ENCODE measurements at places on chromosomes 6 and 20. TPM values are rescaled to one million over a fixed set of nuclear protein-coding genes. Genes with fewer than 3 reads are reported as not detected.

DNA sequence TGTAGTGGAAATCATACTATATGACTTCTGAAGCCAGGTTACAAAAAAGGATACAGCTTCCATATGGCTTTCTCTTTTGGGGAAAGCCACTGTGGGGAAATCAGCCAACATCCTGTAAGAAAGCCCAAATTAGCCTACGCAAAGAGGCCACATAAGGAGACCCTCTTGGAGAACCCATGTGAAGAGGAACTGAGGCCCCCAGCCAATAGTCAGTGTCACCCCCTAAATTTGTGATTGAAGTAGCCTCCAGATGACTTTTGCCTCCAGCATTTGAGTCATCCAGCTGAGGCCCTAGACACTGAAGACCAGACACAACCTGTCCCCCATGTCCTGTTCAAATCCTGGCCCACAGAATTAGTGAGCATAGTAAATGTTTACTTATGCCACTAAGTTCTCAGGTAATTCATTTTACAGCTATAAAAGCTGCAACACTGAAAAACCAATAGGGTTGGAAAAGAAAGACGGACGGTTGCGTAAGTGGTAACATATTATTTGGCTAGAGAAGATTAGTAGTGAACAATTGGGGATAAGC lies 60.4 kb downstream of the HMGCLL1 start:
- no peak for DNase-seq

DNA sequence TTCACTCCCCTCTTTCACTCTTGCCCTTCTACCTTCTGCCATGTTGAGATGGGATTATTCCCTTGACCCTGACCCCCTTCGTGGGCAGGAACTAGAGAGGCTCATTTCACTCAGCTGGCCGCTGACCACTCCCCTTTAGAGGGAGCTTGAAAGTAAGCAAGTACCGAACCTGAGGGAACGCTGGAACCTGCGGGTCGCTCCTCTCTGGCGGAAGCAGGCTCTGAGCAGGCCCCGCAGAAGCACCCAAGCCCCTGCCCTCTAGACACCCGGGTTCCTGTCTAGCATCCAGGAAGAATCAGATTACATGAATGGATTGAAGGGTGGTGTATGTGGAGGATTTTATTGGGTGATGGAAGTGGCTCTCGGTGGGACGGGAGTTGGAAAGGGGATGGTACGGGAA lies 11.9 kb upstream of the MYCT1 start:
- no peak for DNase-seq

Gene FGD2
- total RNA-seq, result 1.2 TPM

DNA sequence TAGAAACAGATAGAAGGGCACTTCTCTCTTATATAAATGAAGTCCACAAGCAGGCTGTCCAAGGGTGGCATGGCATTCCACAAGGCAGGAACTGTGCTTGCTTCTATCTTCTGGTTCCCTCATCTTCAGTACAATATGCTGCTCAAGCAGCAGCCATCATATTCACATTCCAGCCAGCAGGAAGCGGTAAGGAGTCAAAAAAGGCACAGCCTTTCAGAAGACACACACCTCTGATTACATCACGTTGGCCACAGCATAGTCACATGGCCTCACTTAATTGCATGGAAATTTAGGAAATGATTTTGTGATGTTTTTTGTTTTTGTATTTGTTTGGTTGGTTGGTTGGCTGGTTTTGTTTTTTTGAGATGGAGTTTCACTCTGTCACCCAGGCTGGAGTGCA lies 19.0 kb downstream of the REM1 start:
- no peak for DNase-seq

DNA sequence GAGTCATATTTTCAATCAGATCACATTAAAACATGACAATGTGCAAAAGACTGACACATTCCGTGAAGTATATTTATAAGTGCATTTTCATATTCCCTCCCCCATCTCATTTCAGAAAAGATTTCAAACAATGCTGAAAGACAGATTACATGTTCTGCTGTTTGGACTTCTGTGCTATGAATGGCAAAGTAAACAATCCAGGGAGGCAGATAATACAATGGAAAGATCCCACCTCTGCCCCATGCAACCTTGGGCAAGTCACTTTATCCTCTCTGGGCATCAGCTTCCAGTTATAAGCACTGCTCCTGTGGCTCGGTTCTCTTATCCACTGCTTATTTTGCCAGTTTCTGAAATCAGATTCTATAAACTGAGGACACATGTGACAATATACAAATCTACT lies 110.2 kb downstream of the RCAN2 start:
- no peak for DNase-seq

- DNase-seq, result no peak
These were observed 592.7 kb upstream of the POU3F2 start for GRCh38 chr6:98241630-98242029.

- DNase-seq, result no peak
These were observed 28.6 kb downstream of the KIF25 start for GRCh38 chr6:168025831-168026710.

- no peak for DNase-seq
These were observed 17.4 kb downstream of the SCML4 start for GRCh38 chr6:107806691-107807090.

DNA sequence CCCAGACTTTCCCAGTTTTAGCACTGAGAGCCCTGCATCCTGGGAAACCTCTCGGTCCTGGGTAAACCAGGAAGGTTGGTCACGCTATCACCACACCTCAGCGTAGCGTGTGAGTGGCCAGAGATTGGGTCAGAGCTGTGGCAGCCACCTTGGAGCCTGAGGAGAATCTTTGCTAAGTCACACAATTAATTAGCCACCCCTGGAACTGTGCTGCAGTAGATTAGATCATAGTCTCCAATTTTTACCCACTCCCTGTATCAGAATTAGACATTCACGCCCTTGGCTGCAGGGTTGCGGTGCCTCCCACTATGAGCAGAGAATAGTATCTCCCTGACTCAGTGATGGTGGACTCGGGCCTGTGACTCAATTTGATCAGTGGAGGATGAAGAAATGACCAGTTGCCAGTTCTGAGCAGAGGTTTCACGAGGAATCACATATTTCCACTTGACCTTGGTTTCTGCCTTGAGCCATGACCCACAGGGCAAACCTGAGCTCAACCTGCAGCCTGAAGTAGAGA lies 6.0 kb upstream of the PTGIS start:
- DNase-seq, result no peak

Gene GRM1
- total RNA-seq, result not detected

- no peak for DNase-seq
These were observed 95.7 kb downstream of the PRDM1 start for GRCh38 chr6:106181664-106182418.

Gene BHLHE23
- not detected for total RNA-seq

Gene DUSP15
- total RNA-seq, result not detected

Gene SMOC2
- total RNA-seq, result not detected

Data from CD4-positive, alpha-beta T cell (primary cell).